ENCODE measurements at places on chromosomes 12 and 14. TPM values are rescaled to one million over a fixed set of nuclear protein-coding genes. Genes with fewer than 3 reads are reported as not detected.

- no peak overlapping the region for H3K4me3 ChIP-seq
- H3K27me3 ChIP-seq: no peaks in the 10 kb centered on the region
- H3K4me1 ChIP-seq: no peaks in the 10 kb centered on the region
- H3K36me3 ChIP-seq: no peaks in the 10 kb centered on the region
- no peak overlapping the region for H3K27ac ChIP-seq
- DNase-seq: no peak
These were observed 318.7 kb downstream of the TMEM121 start for GRCh38 chr14:105844810-105845724.

DNA sequence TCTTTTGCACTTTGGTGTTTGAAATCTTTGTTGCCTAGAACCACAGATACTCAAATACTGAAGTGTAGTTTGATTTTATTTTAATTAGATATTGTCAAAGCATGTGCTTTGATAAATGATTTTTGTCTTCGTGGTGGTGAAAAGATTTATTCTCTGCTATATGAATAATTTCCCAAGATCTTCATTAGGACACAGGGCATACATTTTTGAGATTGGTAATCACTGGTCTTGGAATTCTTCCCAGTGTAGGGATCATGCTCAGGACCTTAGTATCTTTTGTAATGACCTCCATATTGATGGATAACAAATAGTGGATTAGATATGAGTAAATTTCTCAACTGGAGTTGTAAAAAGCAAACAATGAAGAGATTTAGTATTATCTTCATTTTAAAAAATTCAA lies 28.2 kb downstream of the TBK1 start:
- H3K36me3 ChIP-seq: no peaks in the 10 kb centered on the region
- H3K27me3 ChIP-seq: no peaks in the 10 kb centered on the region
- no peak overlapping the region for H3K27ac ChIP-seq
- no peak overlapping the region for H3K4me3 ChIP-seq

DNA sequence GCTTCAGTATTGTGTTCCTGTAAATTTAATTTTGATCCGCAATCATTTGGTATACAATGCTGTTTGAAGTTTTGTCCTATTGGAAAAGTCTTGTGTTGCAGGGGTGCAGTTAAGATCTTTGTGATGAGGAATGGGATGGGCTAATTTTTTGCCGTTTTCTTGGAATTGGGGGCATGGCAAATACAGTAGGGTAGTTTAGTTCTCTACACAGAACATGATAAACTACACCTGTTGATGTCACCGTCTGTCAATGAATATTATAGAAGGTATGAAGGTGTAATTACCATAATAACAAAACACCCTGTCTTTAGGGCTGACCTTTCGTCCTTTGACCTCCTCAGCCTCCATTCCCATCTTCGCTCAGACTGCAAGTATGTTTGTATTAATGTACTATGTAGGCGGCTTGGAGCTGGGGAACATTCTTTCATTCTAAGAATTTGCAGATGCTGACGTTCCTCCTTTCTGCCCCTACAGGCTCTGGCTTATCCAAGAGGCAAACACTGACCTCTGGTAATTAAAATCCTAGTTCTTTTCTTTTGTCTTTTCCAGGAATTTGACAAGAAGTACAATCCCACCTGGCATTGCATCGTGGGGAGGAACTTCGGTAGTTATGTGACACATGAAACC lies 1.7 kb downstream of the DYNLL1 start:
- H3K27ac ChIP-seq: no peak overlapping the region
- H3K27me3 ChIP-seq: no peaks in the 10 kb centered on the region
- peak overlapping the region; percentile 94 for H3K4me3 ChIP-seq
- DNase-seq: no peak
- H3K36me3 ChIP-seq: peaks cover 40% of the 10 kb centered on the region

DNA sequence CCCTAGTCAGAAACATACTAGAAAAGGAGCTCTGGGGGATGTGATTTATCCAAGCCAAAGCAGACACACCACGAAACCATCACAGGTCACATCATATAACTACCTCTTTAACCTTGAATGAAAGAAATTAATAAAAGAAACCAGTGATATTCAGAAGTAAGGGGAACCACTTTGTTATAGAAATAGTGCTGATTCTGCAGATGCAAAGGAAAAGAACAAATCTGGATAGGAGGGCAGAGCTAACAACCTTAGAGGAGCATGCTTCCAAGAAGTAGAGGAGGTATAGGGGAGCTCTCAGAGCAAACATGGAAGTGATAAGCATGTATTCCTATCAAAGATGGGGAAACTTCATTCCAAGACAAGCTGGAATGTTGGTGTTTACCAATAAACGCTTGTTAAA lies 117.0 kb upstream of the MDM1 start:
- H3K36me3 ChIP-seq: no peaks in the 10 kb centered on the region
- peaks cover 22% of the 10 kb centered on the region for H3K4me1 ChIP-seq
- H3K4me3 ChIP-seq: no peak overlapping the region
- H3K27ac ChIP-seq: no peak overlapping the region

GRCh38 chr14:26204728-26205479 lies 392.9 kb downstream of the NOVA1 start:
- no peak for DNase-seq
- no peaks in the 10 kb centered on the region for H3K4me1 ChIP-seq
- no peaks in the 10 kb centered on the region for H3K36me3 ChIP-seq
- H3K4me3 ChIP-seq: no peak overlapping the region
- H3K27ac ChIP-seq: no peak overlapping the region

DNA sequence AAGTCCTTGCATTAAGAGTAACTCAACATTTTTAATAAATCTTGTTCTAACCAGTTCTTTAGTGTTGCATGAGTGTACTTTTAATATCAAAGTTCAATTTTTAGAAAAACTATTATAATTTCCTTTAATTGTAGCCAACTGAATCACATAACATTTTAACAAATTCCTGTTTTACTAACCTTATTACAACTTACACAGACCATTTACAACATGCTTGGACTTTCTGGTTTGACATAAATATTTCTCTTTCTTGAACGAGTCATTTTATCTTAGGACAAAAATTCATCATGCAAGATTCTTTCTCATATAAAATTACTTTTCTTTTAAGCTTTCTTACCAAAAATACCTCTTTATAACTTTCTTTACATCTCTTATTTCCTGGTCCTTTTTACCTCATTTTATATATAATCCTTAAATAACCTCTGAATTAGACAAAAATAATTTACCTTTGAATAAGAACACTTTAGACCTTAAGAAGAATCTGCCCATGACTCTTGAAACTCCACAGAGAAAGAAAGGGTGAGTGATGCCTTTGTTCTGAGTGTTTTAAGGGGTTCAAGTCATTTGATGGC lies 3.9 kb downstream of the SLCO1A2 start:
- no peak overlapping the region for H3K4me3 ChIP-seq
- no peaks in the 10 kb centered on the region for H3K27me3 ChIP-seq
- H3K4me1 ChIP-seq: no peaks in the 10 kb centered on the region
- H3K36me3 ChIP-seq: no peaks in the 10 kb centered on the region
- H3K27ac ChIP-seq: no peak overlapping the region
- DNase-seq: no peak

DNA sequence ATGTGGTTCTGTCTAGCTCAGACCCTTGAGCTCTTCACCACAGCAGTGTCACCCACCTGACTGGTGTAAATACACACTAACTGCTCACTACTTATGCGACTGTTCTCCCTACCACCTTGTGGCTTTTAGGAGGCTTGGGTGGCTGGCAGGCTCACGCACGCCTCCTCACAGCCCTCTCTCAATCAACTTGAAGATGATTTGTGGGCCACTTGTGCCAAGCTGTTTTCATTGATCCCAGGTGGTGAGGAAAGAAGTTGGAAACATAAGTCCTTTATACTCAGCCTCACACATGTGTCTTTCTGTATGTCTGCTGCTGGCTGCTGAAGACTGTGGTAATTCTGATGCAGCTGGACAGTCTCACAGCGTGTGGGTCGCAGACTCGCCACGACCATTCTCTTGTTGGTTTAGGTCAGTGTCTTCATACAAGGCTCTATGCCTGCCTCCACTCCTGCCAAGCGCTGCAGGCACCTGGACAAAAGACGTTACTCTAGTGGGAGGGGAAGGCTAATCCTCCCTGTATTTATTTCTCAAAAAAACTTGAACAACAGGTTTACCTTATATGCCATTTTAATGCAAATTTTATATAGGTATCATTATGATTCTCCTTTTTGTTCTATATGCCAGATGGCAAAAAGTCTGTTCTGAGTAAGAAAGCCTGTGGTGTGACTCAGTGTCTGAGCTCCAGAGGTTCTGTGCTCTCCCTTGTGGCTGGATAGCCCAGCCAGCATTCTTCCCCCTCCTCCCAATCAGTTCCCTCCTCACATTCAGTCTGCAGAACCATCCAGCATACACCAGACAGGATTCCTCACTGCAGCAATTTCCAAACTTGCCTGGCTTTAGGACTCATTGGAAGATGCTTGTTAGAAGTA lies 115.6 kb downstream of the DIP2B start:
- H3K27me3 ChIP-seq: no peaks in the 10 kb centered on the region
- peaks cover 55% of the 10 kb centered on the region for H3K4me1 ChIP-seq
- no peak overlapping the region for H3K4me3 ChIP-seq
- no peak for DNase-seq
- H3K36me3 ChIP-seq: no peaks in the 10 kb centered on the region

DNA sequence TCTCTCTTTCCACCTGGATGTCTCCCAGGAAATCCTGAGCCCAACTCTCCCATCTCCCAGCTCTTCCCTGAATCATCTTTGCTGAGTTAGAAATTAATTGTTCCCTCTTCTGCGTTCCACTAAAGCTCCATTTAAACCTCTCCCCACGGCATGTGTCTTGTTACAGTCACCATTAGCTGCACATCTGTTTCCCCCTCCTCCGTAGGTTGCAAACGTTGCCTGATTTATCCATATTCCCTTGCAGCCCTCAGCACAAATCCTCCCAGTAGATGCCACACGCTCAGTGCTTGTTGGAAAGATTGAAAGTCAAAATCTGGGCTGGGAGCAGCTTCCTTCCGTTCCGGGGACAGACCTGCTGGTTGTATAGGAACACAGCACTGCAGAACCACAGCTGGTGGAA lies 90.4 kb downstream of the SLC24A4 start:
- no peaks in the 10 kb centered on the region for H3K4me1 ChIP-seq
- no peak for DNase-seq
- H3K27ac ChIP-seq: no peak overlapping the region
- H3K36me3 ChIP-seq: no peaks in the 10 kb centered on the region
- no peak overlapping the region for H3K4me3 ChIP-seq

DNA sequence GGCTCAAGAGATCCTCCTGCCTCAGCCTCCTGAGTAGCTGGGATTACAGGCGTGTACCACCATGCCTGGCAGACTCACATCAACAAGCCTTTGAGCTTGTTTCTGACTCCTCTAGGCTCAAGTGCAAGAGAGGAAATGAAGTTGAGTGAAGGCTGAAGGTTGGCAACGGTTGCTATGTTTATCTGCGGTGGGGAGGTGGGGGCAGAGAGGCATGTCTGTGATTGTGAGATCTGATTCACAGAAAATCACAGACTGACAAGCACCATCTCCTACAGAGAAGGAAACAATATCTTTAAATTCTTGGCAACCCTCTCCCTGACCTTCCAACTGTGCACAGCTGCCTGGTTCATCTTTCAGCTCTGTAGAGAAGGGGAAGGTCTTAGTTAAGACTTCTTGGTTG lies 22.1 kb upstream of the NINJ2 start:
- H3K36me3 ChIP-seq: no peaks in the 10 kb centered on the region
- no peak overlapping the region for H3K4me3 ChIP-seq
- H3K27me3 ChIP-seq: no peaks in the 10 kb centered on the region
- H3K4me1 ChIP-seq: peaks cover 32% of the 10 kb centered on the region

DNA sequence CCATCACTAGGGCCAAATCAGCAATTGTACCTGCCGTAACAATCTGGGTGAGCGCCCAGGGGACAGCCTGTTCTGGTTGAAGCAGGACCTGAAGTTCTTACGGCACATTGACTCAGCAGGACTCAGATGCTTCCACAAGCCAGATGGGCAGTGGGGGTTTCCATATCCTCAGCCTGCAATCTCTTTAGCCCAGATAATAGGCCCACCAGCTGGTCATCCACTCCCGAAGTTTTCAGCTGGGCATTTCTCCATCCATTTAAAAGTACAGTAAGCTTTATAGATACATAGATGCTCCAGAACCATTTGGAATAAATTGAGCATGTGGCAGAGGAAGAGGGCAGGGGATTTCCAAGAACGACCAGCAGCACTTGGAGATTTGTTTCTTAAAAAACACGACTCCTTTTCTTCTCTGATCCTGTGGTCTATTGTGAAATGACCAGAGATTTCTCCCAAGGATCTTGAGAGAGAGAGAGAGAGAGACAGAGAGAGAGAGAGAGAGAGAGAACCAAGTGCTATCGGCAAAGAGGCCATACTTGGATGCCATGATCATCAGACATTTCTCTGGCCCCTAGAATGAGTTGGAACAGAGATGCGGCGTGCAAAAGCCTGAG lies 74.8 kb upstream of the PLXNC1 start:
- no peaks in the 10 kb centered on the region for H3K27me3 ChIP-seq
- peaks cover 34% of the 10 kb centered on the region for H3K4me1 ChIP-seq
- H3K4me3 ChIP-seq: no peak overlapping the region
- no peak overlapping the region for H3K27ac ChIP-seq
- no peaks in the 10 kb centered on the region for H3K36me3 ChIP-seq

SLC22A17 gene
- 6.3 TPM for polyA plus RNA-seq

DNA sequence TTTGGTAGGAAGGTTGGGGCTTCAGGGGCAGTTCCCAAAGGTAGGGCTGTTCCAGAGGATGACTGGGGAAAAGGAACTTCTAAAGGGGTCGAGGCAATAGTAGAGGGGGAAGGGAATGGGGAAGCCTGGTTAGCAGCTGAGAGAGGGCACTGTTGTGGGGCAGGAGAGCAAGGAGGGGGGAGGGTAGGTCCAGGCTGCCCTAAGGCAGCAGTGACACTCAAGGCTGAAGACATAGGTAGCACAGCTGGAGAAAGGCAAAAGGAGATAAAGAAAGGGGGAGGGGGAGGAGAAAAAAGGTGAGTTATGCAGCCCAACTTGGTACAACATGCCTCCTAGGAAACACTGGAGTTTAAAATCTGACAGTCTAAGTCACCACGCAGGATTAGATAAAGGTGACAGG lies 3.9 kb downstream of the NACA start:
- H3K36me3 ChIP-seq: peaks cover 49% of the 10 kb centered on the region
- H3K27ac ChIP-seq: peak overlapping the region; percentile 15
- no peak for DNase-seq
- H3K4me3 ChIP-seq: peak overlapping the region; percentile 13
- H3K4me1 ChIP-seq: peaks cover 51% of the 10 kb centered on the region

GRCh38 chr14:96953875-96954185 lies 156.6 kb downstream of the VRK1 start:
- H3K4me3 ChIP-seq: no peak overlapping the region
- no peak for DNase-seq
- H3K27me3 ChIP-seq: no peaks in the 10 kb centered on the region
- H3K4me1 ChIP-seq: no peaks in the 10 kb centered on the region
- H3K36me3 ChIP-seq: no peaks in the 10 kb centered on the region
- no peak overlapping the region for H3K27ac ChIP-seq

- H3K4me3 ChIP-seq: no peak overlapping the region
- no peaks in the 10 kb centered on the region for H3K27me3 ChIP-seq
- DNase-seq: no peak
- H3K36me3 ChIP-seq: no peaks in the 10 kb centered on the region
These were observed 7.5 kb upstream of the AACS start for GRCh38 chr12:125057708-125058107.

GRCh38 chr12:122395319-122395718 lies 27.1 kb downstream of the CLIP1 start:
- DNase-seq: no peak
- no peaks in the 10 kb centered on the region for H3K36me3 ChIP-seq

Measured in thymus (tissue), 14 donors.